ENCODE measurements at places on chromosomes 2 and 18. TPM values are rescaled to one million over a fixed set of nuclear protein-coding genes. Genes with fewer than 3 reads are reported as not detected.

GRCh38 chr2:8974016-8974415 lies 29.5 kb downstream of the MBOAT2 start:
- H3K4me3 ChIP-seq = no peak overlapping the region
- H3K27ac ChIP-seq = no peak overlapping the region
- DNase-seq = no peak
- no peaks in the 10 kb centered on the region for H3K4me1 ChIP-seq

GRCh38 chr2:10930721-10931516 lies 19.2 kb downstream of the KCNF1 start:
- no peaks in the 10 kb centered on the region for H3K36me3 ChIP-seq
- peaks cover 6% of the 10 kb centered on the region for H3K4me1 ChIP-seq
- no peak overlapping the region for H3K27ac ChIP-seq
- H3K4me3 ChIP-seq = no peak overlapping the region

DNA sequence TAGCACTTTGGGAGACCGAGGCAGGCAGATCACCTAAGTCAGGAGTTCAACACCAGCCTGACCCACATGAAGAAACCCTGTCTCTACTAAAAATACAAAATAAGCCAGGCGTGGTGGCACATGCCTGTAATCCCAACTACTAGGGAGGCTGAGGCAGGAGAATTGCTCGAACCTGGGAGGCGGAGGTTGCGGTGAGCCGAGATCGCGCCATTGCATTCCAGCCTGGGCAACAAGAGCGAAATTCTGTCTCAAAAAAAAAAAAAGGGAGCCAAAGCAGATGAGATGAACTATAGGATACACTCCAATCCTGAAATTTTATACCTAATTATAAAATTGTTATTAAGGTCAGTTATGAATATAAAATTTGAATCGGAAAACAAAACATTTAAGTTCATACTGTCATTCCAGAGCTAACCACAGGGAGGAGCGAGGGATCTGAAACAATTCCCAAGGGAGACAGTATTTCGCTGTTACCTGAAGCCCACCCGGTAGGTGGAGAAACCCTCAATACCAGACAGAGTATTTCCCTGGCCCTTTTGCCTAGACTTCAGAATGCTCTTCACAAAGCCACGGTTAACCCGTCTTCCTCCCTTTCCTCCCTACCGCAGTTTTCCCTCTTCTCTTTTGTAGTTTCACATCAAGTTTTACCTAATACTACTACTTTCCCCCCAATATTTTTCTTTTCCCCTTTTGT lies 1.4 kb downstream of the PPM1G start:
- DNase-seq = peak; percentile 70
- H3K36me3 ChIP-seq = no peaks in the 10 kb centered on the region
- H3K27me3 ChIP-seq = no peaks in the 10 kb centered on the region
- H3K4me1 ChIP-seq = peaks cover 3% of the 10 kb centered on the region
- H3K4me3 ChIP-seq = peak overlapping the region; percentile 83

- no peaks in the 10 kb centered on the region for H3K4me1 ChIP-seq
- no peak for DNase-seq
- H3K4me3 ChIP-seq = no peak overlapping the region
- no peak overlapping the region for H3K27ac ChIP-seq
Measured at GRCh38 chr2:101540518-101540917, 65.6 kb upstream of the RFX8 start.

DNA sequence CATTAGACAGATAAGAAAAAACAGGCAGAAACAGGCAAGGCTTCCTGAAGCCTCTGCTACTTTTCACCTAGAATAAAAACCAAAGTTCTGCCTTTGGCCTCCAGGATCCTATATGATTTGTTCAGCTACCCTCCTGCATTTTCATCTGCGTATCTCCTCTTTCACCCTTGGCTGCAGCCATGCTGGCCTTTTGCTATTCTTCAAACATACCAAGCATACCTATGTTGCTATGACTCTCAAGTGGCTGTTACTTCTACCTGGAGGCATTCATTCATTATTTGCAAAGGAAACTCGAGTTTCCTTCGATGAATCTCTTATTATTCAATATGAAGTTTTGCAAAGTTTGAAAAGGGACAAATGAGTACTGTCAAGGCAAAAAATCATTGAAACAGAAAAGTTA lies 106.4 kb upstream of the HNMT start:
- H3K4me1 ChIP-seq = no peaks in the 10 kb centered on the region
- no peak overlapping the region for H3K27ac ChIP-seq
- H3K36me3 ChIP-seq = no peaks in the 10 kb centered on the region
- H3K27me3 ChIP-seq = no peaks in the 10 kb centered on the region
- H3K4me3 ChIP-seq = no peak overlapping the region

The PLGLB2 gene
- 13.7 TPM for total RNA-seq

The MATN3 gene
- 3.5 TPM for total RNA-seq

The ASPRV1 gene
- total RNA-seq = 0.73 TPM

The ITGB6 gene
- total RNA-seq = 41.1 TPM

Measured in hepatocyte (in vitro differentiated cells).